Stimulated activated CD8-positive, alpha-beta memory T cell treated with anti-CD3 and anti-CD28 coated beads, Interleukin-4, amount 100 ng/mL, for 4 hours (primary cell): ENCODE measurements at places on chromosomes 3 and 15.

DNA sequence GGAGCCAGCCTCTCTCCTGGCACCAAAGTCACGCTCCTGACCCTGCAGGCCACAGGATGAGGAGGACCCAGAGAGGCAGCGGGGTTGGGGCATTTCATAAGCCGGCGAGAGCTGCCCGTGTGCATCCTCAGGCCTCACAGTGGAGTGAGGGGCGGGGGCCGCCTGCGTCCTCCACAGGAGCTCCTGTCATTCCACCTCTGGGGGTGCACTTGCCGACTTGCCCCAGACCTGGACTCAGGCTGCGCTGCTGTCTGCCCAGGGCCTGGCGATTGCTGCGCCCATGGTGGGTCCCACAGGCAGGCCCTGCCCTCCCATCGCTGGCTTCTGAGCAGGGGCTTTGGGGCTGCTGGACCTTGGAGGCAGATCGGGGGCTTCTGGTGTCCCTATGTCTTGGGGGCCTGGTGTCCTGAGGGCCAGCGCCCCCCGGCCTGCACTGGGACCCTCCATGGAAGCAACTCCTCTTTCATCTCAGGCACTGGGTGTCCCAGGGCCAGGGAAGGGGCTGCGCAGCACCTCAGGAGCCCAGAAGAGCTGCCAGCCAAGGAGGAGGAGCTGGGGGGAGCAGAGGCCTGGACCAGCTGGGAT lies 184.0 kb downstream of the GOLGA6L6 start:
- DNase-seq, result no peak

DNA sequence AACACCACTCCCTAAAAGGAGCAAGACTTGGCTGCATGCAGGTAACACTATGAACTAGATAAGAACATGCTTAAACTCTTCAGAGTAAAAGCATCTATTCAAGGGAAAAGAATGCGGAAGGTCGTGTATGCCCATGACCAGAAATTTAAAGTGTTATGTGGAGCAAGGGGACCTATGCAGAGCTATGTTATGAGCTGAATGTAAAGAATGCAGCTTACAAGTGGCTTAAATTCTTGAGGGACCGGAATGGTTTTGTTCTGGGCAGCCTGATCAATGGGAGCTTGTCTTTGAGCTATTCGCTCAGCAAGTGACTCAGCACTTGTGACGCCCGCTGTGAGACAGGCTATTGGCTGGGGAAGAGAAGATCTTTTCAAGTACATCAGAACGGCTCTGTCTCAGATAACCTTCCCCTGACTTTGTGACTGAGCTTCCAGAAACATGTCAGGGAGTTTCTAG lies 367.5 kb upstream of the THBS1 start:
- DNase-seq, result no peak

- no peak for DNase-seq
These were observed 391.0 kb downstream of the NSUN3 start for GRCh38 chr3:94453864-94454263.

GRCh38 chr15:43102187-43102586 lies 3.7 kb downstream of the UBR1 start:
- no peak for DNase-seq

- no peak for DNase-seq
These were observed 11.7 kb downstream of the EBLN2 start for GRCh38 chr3:73073091-73073707.

- no peak for DNase-seq
These were observed 2.6 kb upstream of the LOXL1 start for GRCh38 chr15:73923488-73924164.

DNA sequence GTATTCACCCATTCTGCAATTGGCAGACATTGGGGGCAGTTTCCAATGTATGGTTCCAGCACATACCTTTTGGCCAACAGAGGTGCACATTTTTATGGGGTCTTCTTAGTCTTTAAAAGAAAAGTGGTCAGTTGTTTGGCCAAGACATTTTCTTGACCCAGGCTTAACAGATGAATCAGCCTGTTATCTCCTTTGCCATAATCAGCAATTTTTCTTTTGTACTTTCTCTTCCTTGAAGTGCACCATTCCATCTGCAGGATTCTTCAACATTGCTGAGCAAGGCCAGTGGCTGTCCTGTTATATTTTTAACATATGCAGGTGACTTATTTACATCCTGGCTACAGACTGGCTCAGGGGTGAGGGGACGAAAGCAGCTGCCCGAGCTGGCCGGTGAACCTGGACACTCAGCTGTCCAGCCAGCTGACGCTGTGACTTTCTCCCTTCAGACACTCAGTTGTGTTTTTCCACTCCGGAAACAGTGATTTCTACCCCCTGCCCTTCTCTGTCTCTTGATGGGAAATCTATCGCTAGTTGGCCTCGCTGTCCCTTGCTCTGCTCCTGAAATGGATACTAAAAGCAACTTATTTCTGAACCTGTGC lies 96.5 kb upstream of the TNFAIP8L3 start:
- DNase-seq, result no peak

DNA sequence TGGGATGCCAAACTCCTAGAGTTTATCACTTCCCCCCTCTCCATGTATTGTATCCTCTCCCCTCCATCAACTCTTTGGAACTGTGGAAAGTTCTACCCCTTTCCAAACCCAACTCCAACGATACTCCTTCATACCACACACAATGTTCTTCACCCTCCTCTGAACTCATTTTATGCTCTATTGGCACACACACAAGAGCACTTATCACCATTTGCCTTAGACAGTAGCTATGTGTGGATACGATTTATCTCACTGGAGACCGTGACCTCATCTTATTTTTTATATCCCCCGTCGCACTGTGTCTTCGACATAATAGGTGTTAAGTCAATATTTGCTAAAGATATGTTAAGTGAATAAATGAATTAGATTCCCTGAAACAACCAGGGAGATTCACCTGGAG lies 316.5 kb upstream of the PROK2 start:
- no peak for DNase-seq

DNA sequence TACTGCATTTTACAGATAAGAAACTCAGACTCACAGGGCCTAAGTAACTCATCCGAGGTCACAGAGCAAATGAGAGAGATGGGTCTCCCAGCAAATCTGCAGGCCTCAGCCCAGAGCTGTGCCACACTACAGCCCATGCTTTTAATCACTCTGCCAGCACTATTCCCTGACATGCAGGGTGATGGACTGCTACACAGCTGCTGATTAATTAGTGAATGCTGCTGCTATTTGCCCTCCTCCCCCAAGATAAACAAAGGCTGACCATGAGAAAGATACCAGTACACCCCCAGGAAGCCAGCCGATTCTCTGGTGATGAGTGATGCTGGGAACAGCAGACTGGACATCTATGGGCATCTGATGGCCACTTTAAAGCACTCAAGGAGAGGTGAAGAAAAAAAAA lies 39.3 kb downstream of the RFTN1 start:
- DNase-seq, result no peak

DNA sequence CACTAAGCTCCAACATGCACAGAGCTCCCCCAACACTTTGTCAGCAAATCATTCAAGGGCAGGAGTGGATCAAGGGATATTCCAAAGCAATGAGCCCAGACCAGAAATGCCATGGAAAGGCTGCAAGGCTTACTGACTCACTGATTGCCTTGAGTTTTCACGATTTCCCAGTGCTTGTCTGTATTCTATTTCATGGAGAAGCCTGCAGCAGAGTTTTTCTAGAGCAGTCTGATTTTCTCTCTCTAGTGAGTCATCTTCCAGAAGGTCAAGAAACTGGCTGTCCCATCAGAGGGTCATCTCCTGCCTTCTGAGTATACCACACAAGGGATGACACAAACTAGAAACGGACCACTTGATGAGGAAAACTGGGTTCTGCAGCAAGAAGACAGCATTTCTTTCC lies 16.5 kb downstream of the LMCD1 start:
- DNase-seq, result no peak

- DNase-seq, result no peak
These were observed 74.9 kb downstream of the OSBPL10 start for GRCh38 chr3:31906182-31906581.

GRCh38 chr15:34133511-34133910 lies 31.6 kb downstream of the PGBD4 start:
- no peak for DNase-seq

- DNase-seq, result no peak
These were observed 271.4 kb downstream of the THSD4 start for GRCh38 chr15:71386448-71387236.

GRCh38 chr15:84740691-84741090 lies 7.7 kb upstream of the ZNF592 start:
- no peak for DNase-seq

DNA sequence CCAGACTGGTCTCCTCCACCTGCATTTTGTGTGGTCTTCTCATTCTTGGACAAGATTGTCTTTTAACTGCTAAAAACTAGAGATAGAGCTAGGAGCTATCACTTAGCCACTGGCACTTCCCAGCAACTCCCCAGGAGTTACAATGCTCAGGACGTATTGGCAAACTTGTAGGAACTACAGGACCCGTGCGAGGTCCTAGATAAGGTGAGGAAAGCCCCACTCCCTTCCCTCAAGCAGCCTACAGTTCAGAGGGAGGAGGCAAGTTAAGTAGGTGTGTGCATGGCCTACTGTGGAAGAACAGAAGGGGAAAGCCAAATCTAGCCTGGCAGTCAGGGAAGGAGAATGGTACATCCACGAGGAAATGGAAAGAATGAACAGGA lies 504.7 kb upstream of the PROK2 start:
- no peak for DNase-seq

GRCh38 chr3:145889730-145890129 lies 271.3 kb downstream of the PLOD2 start:
- DNase-seq, result no peak
